H1 (cell line): ENCODE measurements at places on chromosomes 1 and 21.

GRCh38 chr1:82197606-82198005 is 396.9 kb downstream of the ADGRL2 start:
- DNase-seq = no peak

- no peak for DNase-seq
Observed at GRCh38 chr21:33734291-33734690, 92.0 kb downstream of the ITSN1 start.

- DNase-seq = no peak
Observed at GRCh38 chr1:203045821-203046594, 19.7 kb downstream of the PPFIA4 start.

GRCh38 chr1:200242110-200243041 is 167.5 kb downstream of the ZNF281 start:
- DNase-seq = no peak

DNA sequence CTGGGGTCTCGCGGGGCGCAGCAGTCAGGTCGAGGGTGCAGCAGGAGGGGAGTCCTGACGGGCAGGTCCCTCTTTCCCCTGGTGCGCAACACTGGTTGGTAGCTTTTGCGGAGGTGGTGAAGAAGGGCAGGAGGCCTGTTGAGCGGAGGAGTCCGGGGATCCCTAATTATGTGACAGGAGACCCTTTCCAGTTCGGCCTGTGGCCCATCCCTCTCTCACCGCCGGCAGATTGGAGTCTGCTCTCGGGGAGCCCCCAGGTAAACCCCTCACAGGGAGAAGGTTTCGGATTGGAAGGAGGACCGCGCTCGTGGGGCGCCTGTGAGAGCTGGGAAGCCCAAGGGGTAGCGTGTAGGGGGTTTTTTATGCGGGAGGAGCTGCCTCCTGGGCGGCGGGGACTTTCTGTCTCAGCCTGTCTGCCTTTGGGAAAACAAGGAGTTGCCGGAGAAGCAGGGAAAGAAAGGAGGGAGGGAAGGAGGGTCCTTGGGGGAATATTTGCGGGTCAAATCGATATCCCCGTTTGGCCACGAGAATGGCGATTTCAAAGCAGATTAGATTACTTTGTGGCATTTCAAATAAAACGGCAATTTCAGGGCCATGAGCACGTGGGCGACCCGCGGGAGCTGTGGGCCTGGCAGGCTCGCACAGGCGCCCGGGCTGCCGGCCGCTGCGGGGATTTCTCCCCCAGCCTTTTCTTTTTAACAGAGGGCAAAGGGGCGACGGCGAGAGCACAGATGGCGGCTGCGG is 9.5 kb downstream of the SIM2 start:
- DNase-seq = no peak

DNA sequence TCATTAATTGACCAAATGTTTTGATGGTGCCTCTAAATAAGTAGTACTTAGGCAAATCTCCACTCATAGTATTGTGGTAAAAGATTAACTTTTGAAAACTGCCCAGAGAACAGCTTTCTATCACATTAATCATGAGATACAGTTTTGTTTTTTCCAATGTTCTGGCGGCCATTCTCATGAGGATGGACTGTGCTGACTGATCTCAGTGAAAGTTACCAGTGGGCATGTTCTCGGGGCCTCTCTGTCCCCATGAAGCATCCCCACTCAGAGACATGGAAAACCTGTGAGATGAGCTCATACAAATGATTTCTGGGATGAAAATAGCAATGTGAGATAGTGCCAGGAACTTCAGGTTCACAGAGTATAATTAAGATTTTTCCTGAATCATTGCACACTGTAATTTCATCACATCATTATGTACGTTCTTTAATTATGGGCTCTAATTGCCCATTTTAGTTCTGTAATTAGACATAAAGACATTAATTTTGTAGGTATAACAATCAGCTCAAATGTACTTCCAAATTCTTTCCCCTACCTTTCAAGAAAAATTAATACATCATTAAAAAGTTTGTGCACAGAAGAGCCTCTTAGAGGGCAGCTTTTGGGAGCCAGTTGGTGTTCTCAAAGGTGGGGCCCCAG is 40.5 kb downstream of the DDR2 start:
- DNase-seq = no peak

- DNase-seq = no peak
Observed at GRCh38 chr1:244768804-244769203, 66.7 kb upstream of the COX20 start.

GRCh38 chr21:38957575-38958322 is 152.0 kb downstream of the ETS2 start:
- DNase-seq = no peak

DNA sequence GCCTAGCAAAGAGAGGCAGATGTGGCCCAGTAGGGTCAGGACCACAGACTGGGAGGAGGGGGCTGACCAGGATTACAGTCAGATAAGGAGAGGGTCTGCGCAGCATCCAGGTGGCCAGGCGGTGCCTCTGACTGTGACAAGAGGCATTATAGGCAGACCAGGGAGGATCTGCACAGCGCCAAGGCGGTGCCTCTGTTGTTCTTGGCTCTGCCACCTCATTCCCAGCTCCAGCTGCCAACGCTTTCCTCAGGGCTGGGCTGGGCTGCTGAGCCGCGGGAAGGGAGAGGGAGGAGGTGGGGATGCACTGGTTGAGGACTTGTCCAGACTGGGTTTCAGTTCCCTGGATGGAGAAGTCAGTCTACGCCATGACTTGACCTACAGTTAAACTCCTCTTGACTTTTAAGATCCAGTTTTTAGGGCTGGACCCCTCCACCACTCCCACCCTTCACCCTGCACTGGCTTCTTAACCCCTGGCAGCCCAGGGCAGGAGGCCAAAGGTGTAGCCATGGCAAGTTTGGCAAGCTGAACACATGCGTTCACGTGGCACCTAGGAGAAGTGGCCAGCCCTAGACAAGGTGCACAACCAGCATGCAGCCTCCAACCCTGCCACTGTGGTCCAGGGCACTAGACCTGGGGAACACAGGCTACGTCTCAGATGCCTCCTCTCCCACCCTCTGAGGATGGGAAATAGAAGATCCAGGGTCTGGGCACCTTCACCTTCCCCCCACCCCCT is 4.5 kb upstream of the CRABP2 start:
- DNase-seq = no peak
